Thymus (tissue), 14 donors: ENCODE measurements at places on chromosomes 7 and 10. TPM values are rescaled to one million over a fixed set of nuclear protein-coding genes. Genes with fewer than 3 reads are reported as not detected.

DNA sequence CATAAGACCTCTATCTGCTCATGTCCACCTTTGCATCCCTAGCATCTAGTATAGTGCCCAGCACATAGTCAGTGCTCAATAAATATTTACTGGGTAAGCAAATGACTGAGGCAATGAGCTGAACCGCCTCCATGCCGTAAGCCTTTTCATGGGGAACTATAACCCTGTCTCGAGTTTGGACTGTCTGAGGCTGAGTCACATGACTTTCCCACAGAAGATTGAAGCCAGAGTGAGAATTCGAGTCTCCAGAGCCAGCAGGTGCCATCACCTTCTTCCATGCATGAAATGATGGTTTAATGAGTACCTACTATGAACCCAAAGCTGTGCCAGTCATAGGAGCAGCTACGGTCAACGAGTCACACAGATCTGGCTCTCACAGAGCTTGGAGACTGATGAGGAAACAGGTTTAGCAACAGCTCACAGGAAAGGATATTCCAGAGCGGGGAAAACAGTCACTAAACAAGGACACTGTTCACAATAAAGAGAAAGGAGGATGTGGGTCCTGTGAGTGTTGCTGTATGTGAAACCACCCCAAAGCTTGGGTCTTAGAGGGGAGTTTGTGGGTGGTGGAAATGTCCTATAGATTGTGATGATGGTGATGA is 75.2 kb downstream of the TEX36 start:
- DNase-seq, result no peak
- H3K4me3 ChIP-seq, result no peak overlapping the region
- H3K4me1 ChIP-seq, result no peaks in the 10 kb centered on the region
- H3K27ac ChIP-seq, result no peak overlapping the region

DNA sequence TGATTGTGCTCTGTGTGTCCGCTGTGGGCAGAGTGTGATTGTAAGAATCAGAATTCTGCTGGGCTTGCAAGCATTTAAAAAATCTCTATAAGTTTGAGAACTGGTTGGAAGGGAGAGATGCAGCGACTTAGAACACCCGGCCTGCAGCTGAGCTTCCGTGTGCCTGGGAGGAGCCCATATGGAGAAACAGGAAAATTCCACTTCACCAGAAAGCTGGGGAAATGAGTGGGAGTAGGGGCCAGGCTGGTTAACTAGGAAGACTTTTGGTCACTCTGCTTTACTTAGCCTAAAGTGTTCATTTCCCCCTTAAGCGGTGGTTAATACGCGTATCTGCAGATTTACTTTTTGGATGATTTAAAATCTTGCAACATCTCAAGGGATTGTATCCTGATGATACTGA is 72.2 kb downstream of the TCF7L2 start:
- H3K4me3 ChIP-seq, result no peak overlapping the region
- H3K27ac ChIP-seq, result no peak overlapping the region
- no peaks in the 10 kb centered on the region for H3K36me3 ChIP-seq
- H3K4me1 ChIP-seq, result peaks cover 7% of the 10 kb centered on the region
- no peak for DNase-seq
- H3K27me3 ChIP-seq, result no peaks in the 10 kb centered on the region

- H3K27me3 ChIP-seq, result no peaks in the 10 kb centered on the region
- H3K4me3 ChIP-seq, result no peak overlapping the region
- no peak overlapping the region for H3K27ac ChIP-seq
- no peaks in the 10 kb centered on the region for H3K4me1 ChIP-seq
These were observed 43.9 kb upstream of the PDCD4 start for GRCh38 chr10:110827875-110828274.

GRCh38 chr7:137585591-137585990 is 242.1 kb upstream of the PTN start:
- H3K36me3 ChIP-seq, result no peaks in the 10 kb centered on the region
- H3K4me3 ChIP-seq, result no peak overlapping the region
- no peak overlapping the region for H3K27ac ChIP-seq
- no peaks in the 10 kb centered on the region for H3K27me3 ChIP-seq

DNA sequence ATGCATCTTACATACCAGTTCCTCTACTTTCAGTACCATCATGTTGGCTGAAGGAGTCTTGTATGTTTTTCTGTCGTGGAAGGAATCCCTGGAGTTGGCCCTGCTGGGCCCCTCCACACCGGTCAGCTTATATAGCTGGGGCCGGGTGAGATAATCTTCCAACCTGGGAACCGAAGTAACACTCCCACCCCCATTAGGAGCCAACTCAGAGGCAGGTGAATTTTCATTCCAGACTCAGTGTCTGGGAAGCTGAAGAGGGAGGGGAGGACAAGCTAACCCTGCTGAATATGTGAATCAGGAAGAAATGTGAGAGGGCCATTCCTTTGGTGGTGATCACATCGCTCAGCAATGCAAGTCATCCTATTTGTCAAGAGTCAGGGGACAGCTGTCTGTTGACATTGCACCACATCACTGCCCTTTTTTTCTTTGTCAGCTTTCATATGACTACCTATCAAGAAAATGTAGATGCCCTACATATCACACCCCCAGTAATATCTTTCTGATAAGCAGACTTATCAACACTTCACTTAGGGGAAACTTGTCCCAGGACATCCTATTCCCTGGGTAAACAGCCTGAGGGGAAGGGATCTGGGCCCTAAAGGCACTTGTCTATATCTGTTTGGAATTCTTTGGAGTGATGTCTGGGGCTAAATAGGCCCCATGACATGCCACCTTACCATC is at the start of gene ANKRD1:
Gene ANKRD1 (minus strand): TSS at position 102 of the 681 bp plus-strand sequence. CDS start 60 bp downstream, at position 42.
- no peak within 1 kb of the TSS for H3K4me3 ChIP-seq
- H3K27me3 ChIP-seq, result no peaks in the 10 kb centered on the region
- no peaks in the 10 kb centered on the region for H3K4me1 ChIP-seq
- H3K36me3 ChIP-seq, result no peaks in the 10 kb centered on the region

- H3K27ac ChIP-seq, result no peak overlapping the region
- H3K4me1 ChIP-seq, result no peaks in the 10 kb centered on the region
- H3K36me3 ChIP-seq, result no peaks in the 10 kb centered on the region
- H3K4me3 ChIP-seq, result no peak overlapping the region
- H3K27me3 ChIP-seq, result no peaks in the 10 kb centered on the region
These were observed 614.2 kb upstream of the ADARB2 start for GRCh38 chr10:2351566-2351965.

GRCh38 chr10:22629852-22630233 is 84.5 kb downstream of the PIP4K2A start:
- no peak overlapping the region for H3K27ac ChIP-seq
- no peak overlapping the region for H3K4me3 ChIP-seq
- peaks cover 10% of the 10 kb centered on the region for H3K4me1 ChIP-seq
- no peaks in the 10 kb centered on the region for H3K36me3 ChIP-seq
- no peak for DNase-seq
- H3K27me3 ChIP-seq, result no peaks in the 10 kb centered on the region

DNA sequence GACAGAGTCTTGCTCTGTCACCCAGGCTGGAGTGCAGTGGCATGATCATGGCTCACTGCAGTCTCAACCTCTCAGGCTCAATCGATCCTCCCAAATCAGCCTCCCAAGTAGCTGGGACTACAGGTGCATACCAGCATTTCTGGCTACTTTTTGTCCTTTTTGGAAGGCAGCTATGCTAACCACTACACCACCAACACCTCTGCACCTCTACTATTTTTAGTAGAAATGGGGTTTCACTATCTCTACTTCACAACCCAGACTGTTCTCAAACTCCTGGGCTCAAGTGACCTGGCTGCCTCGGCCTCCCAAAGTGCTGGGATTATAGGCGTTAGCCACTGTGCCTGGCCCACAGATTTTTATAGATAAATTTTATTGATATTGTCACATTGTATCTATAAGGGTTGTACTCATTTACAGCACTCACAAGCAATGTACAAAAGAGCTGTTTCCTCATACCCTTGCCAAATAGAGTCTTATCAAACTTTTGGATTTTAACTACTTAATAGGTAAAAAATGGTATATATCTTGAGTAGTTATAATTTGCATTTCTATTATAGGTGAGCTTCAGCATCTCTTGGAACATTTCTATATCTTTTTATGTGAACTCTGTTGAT is 23.7 kb downstream of the PRR15 start:
- H3K4me1 ChIP-seq, result no peaks in the 10 kb centered on the region
- no peak for DNase-seq
- no peak overlapping the region for H3K27ac ChIP-seq
- no peak overlapping the region for H3K4me3 ChIP-seq
- no peaks in the 10 kb centered on the region for H3K27me3 ChIP-seq
- no peaks in the 10 kb centered on the region for H3K36me3 ChIP-seq

Gene EBLN1
- not detected for total RNA-seq

Gene GPC2
- total RNA-seq, result 11.2 TPM

Gene GCK
- total RNA-seq, result 0.24 TPM

Gene GIMAP4
- 68.5 TPM for total RNA-seq
